Suprapubic skin (tissue), 4 donors: ENCODE measurements at places on chromosomes 3 and 15.
A peak's percentile ranks its signal among the peaks of the same experiment; 100 is the strongest.

GRCh38 chr3:9913601-9914000 is 3.3 kb upstream of the IL17RC start:
- no peak overlapping the region for H3K4me3 ChIP-seq
- peak overlapping the region; percentile 92 for H3K27ac ChIP-seq
- peaks cover 66% of the 10 kb centered on the region for H3K4me1 ChIP-seq
- H3K27me3 ChIP-seq, result no peaks in the 10 kb centered on the region
- peak; percentile 84 for DNase-seq

GRCh38 chr3:54538346-54538745 is 389.5 kb downstream of the LRTM1 start:
- no peak overlapping the region for H3K4me3 ChIP-seq
- no peaks in the 10 kb centered on the region for H3K4me1 ChIP-seq
- no peak overlapping the region for H3K27ac ChIP-seq
- no peaks in the 10 kb centered on the region for H3K36me3 ChIP-seq

DNA sequence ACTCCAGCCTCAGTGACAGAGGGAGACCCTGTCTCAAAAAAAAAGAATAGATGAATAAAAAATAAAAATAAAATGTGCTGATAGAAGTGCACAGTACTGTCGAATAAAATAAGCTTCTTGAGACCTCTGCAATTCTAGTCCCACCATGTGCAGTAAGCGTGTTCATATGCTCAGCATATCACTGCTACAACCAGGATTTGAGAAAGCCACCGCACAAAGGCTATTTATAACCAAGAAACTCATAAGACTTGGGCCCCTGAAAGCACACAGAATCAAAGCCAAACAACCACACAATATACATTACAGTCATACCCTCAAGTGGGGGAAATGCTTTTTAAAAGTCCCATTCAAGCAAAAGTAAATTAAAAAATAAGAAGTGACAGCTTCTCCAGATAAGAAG is 56.5 kb upstream of the FXR1 start:
- H3K4me1 ChIP-seq, result no peaks in the 10 kb centered on the region
- no peak for DNase-seq
- no peaks in the 10 kb centered on the region for H3K36me3 ChIP-seq

GRCh38 chr3:20857636-20858035 is 671.6 kb upstream of the SGO1 start:
- no peak overlapping the region for H3K4me3 ChIP-seq
- H3K36me3 ChIP-seq, result no peaks in the 10 kb centered on the region
- no peak overlapping the region for H3K27ac ChIP-seq

DNA sequence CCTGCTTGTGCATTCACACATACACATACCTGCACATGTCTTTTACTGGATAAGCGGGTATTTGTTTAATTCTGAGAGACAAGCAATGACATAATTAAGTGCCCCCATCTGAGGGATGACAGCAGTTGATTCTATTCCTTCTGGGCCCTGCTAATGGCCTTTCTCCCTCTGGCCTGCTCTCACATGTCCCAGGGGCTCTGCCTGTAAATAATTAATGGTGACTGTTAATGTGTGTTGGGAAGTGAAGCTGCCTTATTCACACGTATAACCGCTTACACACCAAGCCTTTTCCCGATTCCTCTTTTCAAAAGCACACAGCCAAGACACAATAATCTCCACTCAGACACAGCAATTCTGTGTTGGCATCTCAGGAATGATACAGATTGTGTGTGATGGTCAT is 47.8 kb downstream of the LRRK1 start:
- H3K36me3 ChIP-seq, result no peaks in the 10 kb centered on the region
- no peaks in the 10 kb centered on the region for H3K4me1 ChIP-seq
- H3K27me3 ChIP-seq, result no peaks in the 10 kb centered on the region
- H3K27ac ChIP-seq, result no peak overlapping the region

DNA sequence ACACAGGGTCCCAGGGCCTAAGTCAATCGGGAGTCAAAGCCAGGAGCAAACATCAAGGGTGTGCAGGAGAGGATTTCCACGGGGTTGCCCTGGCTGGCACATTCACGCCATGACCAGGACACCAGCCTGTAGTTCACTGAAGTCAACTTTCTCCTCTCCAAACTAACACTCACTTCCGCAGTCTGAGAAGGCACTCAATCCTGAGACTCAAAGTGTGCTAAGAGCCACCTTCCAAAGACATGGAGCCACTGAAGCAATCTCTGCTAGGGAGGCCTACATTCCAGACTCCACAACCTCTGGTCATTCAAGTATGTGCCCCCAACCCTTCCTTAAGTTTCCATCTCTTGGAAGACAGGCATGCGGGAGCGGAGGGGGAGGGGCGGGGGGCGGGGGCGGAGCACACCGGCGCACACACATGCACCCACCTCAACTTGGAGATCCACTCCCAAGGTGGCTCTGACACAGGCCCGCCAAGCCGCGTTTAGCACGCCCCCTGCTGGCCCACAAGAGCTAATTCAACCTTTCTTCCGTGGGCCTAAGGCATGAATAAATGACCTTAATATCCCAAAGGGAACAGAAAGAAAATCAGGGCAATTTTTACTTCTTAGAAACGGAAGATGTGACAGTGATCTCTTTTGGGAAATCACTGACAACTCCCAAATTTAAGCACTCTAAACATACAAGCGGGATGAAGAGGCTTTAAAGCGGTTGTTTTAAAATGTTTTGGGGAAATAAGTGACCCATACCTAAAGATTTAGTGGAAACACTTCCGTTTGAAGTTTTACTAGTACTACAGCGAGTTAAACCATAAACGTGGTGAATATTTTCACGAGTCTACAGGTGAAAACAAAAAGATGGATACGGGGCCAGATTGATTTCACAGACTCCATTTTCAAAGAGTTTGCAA is 162.5 kb upstream of the CHRNA7 start:
- DNase-seq, result no peak
- H3K4me1 ChIP-seq, result peaks cover 13% of the 10 kb centered on the region
- no peak overlapping the region for H3K27ac ChIP-seq
- no peaks in the 10 kb centered on the region for H3K27me3 ChIP-seq
- H3K36me3 ChIP-seq, result no peaks in the 10 kb centered on the region

- DNase-seq, result no peak
- no peaks in the 10 kb centered on the region for H3K36me3 ChIP-seq
- no peak overlapping the region for H3K27ac ChIP-seq
- H3K4me3 ChIP-seq, result no peak overlapping the region
These were observed 139.0 kb upstream of the NECTIN3 start for GRCh38 chr3:110932567-110932966.

GRCh38 chr3:106678657-106679390 is 698.4 kb upstream of the CCDC54 start:
- H3K4me1 ChIP-seq, result no peaks in the 10 kb centered on the region
- no peaks in the 10 kb centered on the region for H3K27me3 ChIP-seq
- no peak overlapping the region for H3K4me3 ChIP-seq
- DNase-seq, result no peak
- H3K27ac ChIP-seq, result no peak overlapping the region

GRCh38 chr15:44735482-44736180 is 697 bp upstream of the TRIM69 start:
- H3K27ac ChIP-seq, result peak overlapping the region; percentile 0
- peaks cover 19% of the 10 kb centered on the region for H3K4me1 ChIP-seq
- no peaks in the 10 kb centered on the region for H3K27me3 ChIP-seq
- H3K4me3 ChIP-seq, result no peak overlapping the region

GRCh38 chr15:53834214-53834613 is 74.8 kb upstream of the WDR72 start:
- H3K4me3 ChIP-seq, result no peak overlapping the region
- no peaks in the 10 kb centered on the region for H3K4me1 ChIP-seq
- H3K27ac ChIP-seq, result no peak overlapping the region
- no peaks in the 10 kb centered on the region for H3K36me3 ChIP-seq

DNA sequence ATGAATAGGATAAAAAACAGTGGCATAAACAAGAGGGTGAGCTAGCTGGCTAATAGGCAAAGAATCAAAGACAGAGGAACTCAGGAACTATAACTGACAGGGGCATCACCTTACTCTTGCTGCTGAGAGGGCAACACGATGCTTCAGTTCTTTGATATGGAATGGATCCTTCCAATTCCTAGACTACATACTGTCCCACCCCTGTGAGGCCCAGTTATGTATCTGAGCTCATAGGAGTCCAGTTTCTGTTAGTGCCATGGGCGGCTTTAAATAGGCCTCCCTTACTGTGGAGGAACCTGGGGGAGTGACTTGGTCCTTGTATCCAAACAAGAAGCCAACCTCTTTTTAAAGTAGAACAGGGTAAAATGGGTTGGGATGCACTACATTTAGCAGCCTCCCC is 37.3 kb downstream of the CD47 start:
- peaks cover 29% of the 10 kb centered on the region for H3K36me3 ChIP-seq
- no peak for DNase-seq
- no peaks in the 10 kb centered on the region for H3K27me3 ChIP-seq
- no peak overlapping the region for H3K27ac ChIP-seq
- no peak overlapping the region for H3K4me3 ChIP-seq

DNA sequence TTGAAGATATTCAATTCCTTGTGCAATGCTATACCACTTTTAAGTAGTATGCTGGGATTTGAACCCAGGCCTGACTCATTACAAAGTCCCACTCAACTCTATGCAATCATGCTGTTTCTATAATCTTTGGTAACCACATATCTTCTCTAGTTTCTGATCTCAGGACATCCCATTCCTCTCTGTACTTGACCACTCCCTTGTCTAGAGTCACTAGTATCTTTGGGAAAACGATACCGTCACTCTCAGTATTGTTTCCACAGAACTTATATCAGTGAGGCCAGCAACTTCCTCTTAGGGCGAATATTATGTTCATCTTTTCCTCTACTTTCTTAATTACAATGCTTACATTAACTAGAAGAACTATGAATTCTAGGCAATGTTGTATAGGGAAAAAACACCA is 137.3 kb upstream of the TSPAN3 start:
- DNase-seq, result no peak
- no peak overlapping the region for H3K4me3 ChIP-seq
- H3K27me3 ChIP-seq, result no peaks in the 10 kb centered on the region
- H3K27ac ChIP-seq, result no peak overlapping the region

DNA sequence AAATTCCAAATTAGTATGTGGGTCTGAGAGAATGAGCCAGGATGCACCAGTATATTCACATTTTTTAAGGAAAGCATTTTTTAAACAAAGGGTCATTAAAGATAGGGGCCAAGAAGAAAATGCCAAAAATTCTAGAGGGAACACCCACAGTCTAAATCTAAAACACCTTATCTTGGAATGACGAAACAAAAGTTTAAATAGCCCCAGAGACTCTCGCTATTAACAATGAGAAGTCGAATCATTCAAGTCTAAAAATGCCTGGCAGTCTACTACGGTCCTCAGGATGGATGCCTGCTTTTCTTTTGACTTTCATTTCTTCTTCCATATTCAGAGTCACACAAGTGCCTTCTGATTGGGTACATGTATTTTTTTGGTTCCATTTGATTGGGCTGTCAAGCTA is 66.3 kb downstream of the SSUH2 start:
- H3K36me3 ChIP-seq, result no peaks in the 10 kb centered on the region
- DNase-seq, result no peak
- H3K4me3 ChIP-seq, result no peak overlapping the region
- H3K27ac ChIP-seq, result no peak overlapping the region

DNA sequence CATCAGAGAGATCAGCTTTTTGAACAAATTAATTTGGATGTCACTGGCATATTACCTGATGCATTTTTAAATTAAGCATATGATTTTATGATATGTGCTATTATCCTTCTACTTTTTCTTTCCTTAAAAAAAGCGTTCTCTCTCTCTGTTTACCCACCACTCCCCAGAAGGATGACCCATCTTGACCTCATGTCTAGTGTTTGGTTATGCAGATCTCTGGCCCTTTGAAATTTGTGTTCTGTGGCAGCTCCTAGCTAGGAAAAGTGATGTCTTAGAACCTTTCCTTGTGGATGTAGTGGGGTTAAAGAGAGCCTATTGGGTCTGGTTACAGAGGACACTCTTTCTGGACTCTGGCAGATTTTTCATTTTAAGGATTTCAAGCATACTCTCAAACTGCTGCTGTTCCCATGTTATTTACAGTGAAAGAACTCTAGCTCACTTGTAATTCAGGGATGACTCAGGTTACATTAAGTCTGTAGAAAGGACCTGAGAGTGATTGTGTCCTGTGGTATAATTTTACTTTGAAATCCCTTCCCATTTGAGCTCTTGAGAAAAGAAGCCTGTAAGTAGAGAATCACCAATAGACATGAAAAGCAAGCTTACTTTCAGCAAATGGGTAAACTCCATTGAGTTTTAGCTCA is 23.8 kb downstream of the ARHGEF26 start:
- no peak overlapping the region for H3K4me3 ChIP-seq
- H3K4me1 ChIP-seq, result no peaks in the 10 kb centered on the region
- DNase-seq, result no peak

DNA sequence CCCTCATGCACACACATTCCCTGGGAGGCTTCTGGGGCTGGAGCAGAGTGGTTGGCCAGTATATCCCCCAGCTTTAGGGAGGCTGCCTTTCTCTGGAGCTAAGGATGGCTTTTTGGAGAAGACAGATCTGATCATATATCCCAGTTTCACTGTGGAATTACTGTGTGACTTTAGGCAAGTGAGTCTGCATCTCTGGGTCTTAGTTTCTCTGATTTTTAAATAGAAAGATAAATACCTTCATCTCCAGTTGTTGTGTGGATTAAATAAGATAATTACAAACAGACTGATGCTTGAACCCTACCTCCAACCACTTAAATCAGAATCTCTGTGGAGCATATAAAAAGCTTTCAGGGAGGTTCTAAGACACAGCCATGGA is 11.1 kb upstream of the WNT7A start:
- no peaks in the 10 kb centered on the region for H3K36me3 ChIP-seq
- no peak for DNase-seq
- peaks cover 21% of the 10 kb centered on the region for H3K4me1 ChIP-seq
- no peak overlapping the region for H3K4me3 ChIP-seq

DNA sequence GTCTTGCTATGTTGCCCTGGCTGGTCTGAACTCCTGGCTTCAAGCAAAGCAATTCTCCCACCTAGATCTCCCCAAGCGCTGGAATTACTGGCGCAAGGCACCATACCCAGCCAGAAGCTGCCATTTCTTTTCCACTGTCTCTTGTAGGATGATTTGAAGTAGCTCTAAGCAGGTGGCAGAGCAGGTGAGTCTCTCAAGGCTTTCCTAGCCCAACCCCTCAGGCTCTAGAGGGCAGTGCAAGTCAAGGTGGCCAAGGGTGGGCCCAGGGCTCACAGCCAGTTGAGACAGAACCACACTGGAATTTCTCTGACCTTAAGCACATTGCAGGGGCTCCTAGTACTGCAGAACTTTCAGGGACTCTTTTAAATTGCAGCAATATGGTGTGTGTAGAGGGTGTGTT is 15.6 kb upstream of the DAG1 start:
- H3K27ac ChIP-seq, result no peak overlapping the region
- no peaks in the 10 kb centered on the region for H3K36me3 ChIP-seq
- no peak for DNase-seq
- H3K27me3 ChIP-seq, result no peaks in the 10 kb centered on the region
- no peak overlapping the region for H3K4me3 ChIP-seq

DNA sequence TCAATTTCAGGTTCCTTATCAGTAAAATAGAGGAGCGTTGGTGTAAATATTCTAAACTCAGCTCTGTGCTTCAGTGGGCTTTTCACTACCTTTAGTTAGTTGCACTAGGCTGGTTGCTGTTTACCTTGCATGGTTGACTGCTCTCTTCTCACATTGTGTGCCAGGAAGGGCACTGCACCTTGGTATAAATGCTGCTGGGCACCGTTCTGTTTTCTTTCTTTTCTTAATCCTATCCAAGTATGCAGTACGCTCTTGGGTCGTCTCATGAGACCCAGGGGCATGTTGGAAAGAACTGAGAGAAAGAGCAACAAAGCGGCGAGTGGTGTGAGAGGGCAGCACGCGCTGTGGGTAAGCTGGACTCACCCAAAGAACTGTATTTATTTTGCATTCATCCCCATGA is 22.4 kb downstream of the KCNMB2 start:
- H3K36me3 ChIP-seq, result no peaks in the 10 kb centered on the region
- DNase-seq, result no peak
- no peaks in the 10 kb centered on the region for H3K4me1 ChIP-seq
- H3K27ac ChIP-seq, result no peak overlapping the region
- no peaks in the 10 kb centered on the region for H3K27me3 ChIP-seq
